ENCODE measurements at places on chromosomes 4 and X.

DNA sequence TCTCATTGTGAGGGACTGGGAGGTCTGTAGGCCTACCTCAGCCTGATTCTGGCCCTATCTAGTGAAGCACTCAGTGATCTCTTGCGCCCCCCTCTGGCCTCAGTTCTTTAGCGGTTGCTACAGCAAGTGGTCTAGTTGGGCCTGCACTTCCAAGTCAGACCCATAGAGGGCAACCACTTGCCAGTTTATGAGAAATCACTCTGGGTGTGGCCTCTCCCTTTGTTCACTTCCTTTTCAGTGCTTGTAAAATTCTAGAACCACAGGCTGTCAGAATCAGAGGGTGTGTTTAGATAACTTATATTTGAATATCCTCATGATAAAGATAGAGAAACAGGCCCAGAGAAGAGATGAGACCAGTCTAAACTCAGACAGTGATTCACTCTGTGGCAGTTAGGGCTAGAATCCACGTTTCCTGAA, 60.9 kb upstream of the LAS1L start:
- peak; percentile 92 for DNase-seq

- no peak for DNase-seq
Observed at GRCh38 chr4:21512353-21512752, 436.2 kb downstream of the KCNIP4 start.

DNA sequence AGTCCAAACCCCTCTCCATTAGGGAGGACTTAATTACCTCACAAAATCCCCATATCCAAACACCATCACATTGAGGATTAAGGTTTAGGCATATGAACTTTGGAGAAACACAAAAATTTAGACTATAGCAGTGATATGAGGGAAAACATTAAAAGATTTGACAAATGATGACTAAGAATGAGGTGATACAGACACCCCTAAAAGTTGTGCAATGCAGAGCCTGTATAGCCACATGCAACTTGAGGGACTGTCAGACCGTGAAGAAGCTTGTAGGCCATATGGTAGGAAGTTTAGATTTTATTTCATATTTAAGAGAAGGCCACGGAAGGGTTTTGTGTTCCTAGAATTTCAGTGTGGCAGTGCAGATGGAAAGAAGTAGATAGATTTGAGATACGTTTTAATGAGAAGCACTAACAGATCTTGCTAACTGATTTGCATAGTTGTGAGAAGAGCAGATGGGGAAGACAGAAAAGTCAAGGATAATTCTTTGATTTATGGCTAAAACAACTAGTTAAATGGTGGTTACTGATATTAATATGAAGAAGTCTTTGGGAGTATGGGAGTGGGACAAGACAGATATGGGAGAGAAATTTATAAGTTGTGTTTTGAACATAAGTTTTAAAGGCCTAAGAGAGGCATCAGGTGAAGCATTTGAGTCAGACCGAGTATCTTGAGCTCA, 5.5 kb upstream of the FIP1L1 start:
- no peak for DNase-seq

- peak; percentile 26 for DNase-seq
Observed at GRCh38 chr4:53365121-53365485, 758 bp downstream of the SCFD2 start.

- DNase-seq = no peak
Observed at GRCh38 chr4:134905061-134905460, 703.5 kb upstream of the PABPC4L start.

- no peak for DNase-seq
Observed at GRCh38 chr4:176753049-176753448, 39.7 kb downstream of the VEGFC start.

DNA sequence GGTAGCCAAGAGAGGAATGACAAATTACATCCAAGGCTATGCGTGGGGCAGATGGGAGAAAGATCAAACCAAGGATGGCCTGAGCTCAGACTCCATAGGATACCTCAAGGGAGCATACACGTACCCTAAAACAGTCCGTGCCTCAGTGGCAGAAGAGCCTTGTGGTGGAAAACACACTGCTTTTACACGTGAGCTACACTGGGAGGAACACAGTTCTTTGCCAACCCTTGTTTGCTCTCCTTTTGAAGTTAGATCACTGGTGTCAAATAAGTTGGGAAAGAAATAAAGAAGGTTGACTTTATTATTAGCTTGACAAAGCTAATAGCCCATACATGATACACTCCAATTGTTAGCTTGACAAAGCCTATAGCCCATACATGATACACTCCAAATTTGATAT, 141.9 kb downstream of the MGST2 start:
- no peak for DNase-seq

- DNase-seq = no peak
Observed at GRCh38 chrX:37816766-37817165, 30.6 kb downstream of the DYNLT3 start.

DNA sequence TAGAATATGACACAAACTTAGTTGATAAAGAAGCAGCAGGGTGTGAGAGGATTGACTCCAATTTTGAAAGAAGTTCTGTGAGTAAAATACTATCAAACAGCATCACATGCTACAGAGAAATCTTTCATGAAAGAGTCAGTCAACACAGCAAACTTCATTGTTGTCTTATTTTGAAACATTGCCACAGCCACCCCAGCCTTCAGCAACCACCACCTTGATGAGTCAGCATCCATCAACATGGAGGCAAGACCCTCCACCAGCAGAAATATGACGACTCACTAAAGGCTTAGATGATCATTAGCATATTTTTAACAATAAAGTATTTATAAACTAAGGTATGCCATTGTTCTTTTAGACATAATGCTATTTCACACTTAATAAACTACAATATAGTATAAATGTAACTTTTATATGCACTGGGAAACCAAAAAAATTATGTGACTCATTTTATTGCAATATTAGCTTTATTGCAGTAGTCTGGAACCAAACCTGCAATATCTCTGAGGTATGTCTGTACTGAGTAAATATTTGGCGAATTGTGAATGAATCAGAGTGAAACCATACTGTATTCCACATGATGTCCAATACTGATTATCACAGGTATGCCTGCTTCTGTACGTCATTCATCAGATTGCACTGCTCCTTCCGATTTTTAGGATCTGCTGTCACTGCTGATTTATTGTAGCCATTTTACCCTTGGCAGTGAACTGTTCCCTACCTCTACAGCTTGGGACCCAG, 11.6 kb downstream of the FRMPD4 start:
- DNase-seq = no peak

- DNase-seq = no peak
Observed at GRCh38 chr4:176784816-176785215, 7.9 kb downstream of the VEGFC start.
